A549 treated with Hydrocortisone at 1 μM for 4 hours (cell line): ENCODE measurements at places on chromosomes 13 and 19. TPM values are rescaled to one million over a fixed set of nuclear protein-coding genes. Genes with fewer than 3 reads are reported as not detected.

Gene OR10H1
- total RNA-seq, result not detected in 5 replicates

Gene BCKDHA
- total RNA-seq, result 34.9 to 47.4 TPM (median 40.9 TPM) in 5 replicates

Gene NDUFA11
- total RNA-seq, result 181 to 306 TPM (median 282 TPM) in 5 replicates

Gene KLC3
- 0.69 to 1.4 TPM (median 0.89 TPM) in 5 replicates for total RNA-seq

Gene CPT1C
- total RNA-seq, result 10.9 to 14.1 TPM (median 11.8 TPM) in 5 replicates

Gene SRRM5
- 0.71 to 0.94 TPM (median 0.84 TPM) in 5 replicates for total RNA-seq

Gene NLRP4
- total RNA-seq, result not detected in 5 replicates

Gene CBLC
- total RNA-seq, result not detected in 5 replicates

Gene LGALS14
- total RNA-seq, result not detected in 5 replicates
